Renal pelvis (tissue), 12 donors: ENCODE measurements at places on chromosomes 12 and 14.

GRCh38 chr14:100239211-100239839 lies 381 bp downstream of the YY1 start:
- DNase-seq = no peak

GRCh38 chr14:90839889-90840266 lies 23.6 kb upstream of the TTC7B start:
- DNase-seq = no peak

DNA sequence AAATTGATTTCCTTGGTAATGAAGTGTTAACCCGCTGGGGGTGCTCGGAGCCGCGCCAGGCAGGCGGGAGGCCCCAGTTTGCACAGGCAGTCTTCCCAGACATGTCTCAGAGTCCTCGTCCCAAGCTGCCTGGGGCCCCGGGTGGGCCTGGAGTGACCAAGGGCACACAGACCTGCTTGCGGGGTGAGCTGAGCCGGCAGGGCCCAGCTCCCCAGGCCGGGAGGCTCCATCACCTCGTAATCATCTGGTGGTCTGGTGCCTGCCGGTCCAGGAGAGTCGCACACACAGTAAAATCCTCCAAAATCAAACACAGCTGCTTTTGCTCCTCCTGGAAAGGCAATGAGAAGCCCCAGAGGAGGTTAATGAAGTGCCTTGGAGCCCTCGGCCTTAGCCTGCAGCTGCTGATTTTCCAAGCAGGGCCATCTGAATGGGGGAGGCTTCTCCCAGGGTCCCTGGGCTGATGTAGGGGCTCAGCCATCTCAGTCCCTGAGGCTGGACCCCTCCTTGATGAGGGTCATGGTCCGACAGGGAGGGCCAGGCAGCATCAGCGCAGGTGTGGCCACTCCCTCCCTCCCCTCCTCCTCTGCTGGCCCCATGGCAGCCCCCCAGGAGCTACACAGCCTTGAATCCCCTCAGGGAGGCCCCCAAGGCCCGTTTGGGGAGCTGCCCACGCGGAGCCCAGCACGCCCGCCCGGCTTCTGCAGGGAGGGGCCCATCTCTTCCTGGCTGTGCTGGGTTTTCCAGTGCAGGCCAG lies 39.4 kb upstream of the FBRSL1 start:
- DNase-seq = no peak

- DNase-seq = no peak
Measured at GRCh38 chr14:103100281-103101121, 6.0 kb downstream of the EXOC3L4 start.

GRCh38 chr14:64089920-64090319 lies 204.3 kb downstream of the ESR2 start:
- DNase-seq = no peak

- no peak for DNase-seq
Measured at GRCh38 chr12:69123919-69124638, 115.3 kb upstream of the CPSF6 start.

DNA sequence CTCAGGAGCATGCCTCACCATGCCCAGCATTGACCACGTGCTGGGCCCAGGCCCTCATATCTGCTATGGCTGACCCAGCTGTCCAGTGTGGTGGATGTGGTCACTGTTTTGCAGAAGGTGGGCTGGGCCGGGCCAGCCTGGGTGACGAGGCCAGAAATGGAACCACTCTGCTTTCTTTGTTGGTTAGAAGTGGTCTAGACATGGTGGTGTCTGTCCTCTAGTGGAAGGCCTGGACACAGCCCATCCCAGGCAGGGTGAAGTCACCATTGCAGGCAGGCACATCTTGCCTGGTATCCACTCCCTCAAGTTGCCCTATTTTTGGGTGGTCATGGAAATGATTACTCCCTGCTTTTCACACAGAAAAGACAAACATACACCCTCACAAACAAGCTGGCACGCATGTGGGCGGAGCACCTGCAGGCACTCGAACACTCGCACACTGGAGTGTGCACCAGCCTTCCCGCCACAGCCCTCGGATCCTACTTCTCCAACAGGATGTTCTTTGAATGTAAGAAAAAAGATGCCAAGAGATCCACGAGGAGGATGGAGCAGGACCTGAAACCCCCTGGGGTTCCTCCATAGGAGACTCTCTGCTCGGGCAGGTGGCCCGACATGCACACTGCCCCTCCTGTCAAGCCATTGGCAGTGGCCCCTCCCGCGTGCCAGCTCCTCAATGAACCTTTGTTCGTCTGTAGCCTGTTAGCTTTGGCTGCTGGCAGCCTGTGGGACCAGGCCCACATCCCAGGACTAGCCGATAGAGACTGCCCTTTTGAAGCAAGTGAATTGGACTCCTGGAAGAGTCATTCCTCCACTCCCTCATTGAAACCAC lies 38.4 kb downstream of the MLXIP start:
- DNase-seq = no peak

DNA sequence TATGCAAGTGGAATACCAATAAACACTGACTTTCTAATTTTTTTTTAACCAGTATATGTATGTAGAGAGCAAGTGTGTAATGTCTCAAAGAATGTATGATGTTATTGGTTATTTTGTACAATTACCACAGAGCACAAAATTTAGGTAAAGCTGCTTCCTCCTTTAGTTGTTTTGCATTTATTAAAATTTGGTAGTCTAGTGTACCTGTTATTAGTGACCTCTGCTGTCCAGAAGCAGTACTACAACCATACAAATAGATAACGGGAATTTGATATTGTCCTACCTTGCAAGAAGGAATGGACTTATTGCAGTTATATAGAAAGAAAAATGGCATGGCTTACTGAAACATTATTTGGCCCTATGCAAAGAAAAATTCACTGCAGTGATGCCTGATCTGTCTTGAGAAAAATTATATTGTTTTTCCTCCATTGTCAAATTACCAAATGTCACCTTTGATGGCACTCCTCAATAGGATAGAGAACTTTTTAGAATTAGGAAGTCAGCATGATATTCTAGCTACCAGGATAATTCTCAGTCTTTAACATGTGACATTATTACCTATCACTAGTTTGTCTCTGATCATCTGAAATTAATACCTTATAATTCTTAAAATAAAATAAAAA lies 153.9 kb upstream of the RMST start:
- DNase-seq = peak; percentile 52

- DNase-seq = no peak
Measured at GRCh38 chr12:32753605-32754004, 2.1 kb downstream of the YARS2 start.

- DNase-seq = no peak
Measured at GRCh38 chr12:15336768-15337553, 14.7 kb downstream of the PTPRO start.

DNA sequence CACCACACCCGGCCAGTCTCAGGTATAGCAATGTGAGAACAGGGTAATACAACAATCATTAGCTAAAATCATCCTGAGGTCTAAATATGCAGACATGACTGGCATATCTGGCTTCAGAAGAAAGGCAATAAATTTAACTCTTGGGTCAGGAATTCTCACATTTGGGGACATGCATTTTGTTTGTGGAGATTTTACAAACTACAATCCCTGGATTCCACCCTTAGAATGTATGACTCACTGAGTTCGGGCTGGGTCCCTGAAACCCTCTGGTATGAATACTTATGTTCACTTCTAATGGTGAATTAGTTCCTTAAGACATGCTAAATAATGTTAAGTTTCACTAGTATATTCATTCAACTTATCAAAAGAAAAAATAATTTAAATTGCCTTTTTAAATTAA lies 98.9 kb upstream of the HMGA2 start:
- no peak for DNase-seq

GRCh38 chr12:97164936-97165335 lies 257.9 kb downstream of the NEDD1 start:
- DNase-seq = no peak

- DNase-seq = no peak
Measured at GRCh38 chr12:109734219-109735000, 20.8 kb downstream of the FAM222A start.

DNA sequence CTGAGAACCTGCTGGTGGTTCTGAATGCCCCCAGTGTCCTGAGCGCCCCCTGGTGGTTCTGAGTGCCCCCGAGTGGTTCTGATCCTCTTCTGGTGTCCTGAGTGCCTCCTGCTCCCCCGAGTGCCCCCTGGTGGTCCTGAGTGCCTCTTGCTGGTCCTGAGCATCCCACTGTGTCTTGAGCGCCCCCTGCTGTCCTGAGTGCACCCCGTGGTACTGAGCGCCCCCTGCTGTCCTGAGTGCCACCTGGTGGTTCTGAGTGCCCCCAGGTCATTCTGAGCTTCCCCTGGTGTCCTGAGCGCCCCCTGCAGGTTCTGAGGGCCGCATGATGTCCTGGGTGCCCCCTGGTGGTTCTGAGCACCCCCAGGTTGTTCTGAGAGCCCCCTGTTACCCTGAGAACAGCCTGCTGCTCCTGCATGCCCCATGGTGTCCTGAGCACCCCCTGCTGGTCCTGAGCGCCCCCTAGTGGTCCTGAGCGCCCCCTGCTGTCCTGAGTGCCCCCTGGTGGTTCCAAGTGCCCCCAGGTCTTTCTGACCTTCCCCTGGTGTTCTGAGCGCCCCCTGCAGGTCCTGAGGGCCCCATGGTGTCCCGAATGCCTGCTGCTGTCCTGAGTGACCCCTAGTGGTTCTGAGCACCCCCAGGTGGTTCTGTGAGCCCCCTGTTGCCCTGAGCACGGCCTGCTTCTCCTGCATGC lies 1165.4 kb downstream of the TMEM121 start:
- no peak for DNase-seq

- DNase-seq = no peak
Measured at GRCh38 chr14:50784683-50785456, 46.1 kb downstream of the NIN start.

DNA sequence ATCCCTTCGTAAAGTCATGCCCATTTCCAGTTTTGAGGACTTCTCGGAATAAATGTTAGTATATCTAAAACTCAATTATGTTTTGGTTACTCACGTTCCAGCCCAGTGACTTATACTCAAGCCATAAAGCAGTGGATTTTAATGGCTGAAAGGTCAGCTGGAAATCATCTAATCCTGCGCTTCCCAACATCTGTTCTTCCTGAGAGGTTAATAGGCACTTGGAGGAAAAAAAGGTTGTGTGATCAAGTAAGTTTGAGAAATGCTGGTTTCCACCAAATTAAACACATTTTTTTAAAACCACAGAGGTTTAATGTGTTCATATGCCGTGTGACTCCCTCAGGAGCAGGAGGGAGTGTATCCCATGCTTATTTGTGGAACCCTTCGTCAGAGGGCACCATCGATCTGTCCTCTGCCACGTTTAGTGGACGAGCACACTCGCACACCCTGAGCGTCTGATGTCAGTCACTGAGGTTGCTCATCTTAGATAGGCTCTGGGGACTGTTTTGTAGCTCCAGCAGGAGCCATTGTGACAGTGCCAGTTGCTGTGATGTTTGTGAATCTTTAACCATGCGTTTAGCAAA lies 41.4 kb downstream of the FBXL14 start:
- no peak for DNase-seq

DNA sequence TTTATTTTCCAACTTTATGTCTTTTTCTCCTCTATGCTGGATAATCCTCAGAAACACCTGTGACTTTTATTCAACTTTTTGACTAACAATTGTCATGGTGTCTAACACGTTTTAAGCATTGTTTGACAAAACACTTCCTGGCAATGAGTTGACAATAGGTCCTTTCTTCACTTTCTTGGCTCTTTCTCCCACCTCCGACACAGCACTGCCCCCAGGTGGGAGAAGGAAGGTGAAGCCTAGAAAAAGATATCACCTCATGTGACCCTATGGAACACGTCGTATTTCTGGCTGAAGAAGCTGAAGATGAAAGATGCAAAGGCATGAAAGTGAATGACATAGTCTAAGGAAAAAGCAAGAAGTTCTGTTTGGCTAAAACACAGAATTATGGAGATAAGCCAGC lies 430.0 kb downstream of the ETNK1 start:
- DNase-seq = no peak

DNA sequence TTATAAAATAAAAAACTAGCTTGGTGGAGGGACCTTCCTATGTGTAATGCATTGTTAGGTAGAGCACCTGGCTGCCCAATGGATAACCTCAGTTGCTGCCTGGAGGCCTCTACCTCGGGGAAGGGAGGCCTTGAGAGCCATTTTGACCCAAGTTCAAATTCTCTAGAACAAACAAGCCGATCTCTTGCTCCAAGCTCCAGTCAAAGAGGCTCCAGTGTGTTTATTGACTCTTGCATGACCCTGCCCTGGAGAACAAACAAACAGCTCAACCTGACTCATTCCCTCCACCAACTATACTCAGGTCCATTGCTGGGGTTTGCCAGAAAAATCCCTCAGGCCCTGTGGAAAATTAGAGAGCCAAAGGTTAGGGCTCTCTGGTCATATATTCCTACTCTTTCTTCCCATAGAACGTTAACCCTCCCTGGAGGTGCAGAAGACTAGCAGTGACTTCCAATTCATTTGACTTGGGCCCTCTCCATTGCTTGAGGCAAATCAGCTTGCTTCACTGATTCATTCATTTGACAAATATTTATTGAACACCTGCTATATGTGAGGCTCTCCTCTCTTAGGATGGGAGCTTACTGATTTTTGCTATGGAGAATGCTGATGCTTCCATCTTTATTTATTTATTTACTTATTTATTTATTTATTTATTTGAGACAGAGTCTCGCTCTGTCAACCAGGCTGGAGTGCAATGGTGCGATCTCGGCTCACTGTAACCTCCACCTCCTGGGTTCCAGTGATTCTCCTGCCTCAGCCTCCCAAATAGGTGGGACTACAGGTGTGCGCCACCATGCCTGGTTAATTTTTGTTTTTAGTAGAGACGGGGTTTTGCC lies 73.7 kb upstream of the CISTR start:
- no peak for DNase-seq

- DNase-seq = no peak
Measured at GRCh38 chr12:131606218-131606901, 104.5 kb upstream of the SFSWAP start.

DNA sequence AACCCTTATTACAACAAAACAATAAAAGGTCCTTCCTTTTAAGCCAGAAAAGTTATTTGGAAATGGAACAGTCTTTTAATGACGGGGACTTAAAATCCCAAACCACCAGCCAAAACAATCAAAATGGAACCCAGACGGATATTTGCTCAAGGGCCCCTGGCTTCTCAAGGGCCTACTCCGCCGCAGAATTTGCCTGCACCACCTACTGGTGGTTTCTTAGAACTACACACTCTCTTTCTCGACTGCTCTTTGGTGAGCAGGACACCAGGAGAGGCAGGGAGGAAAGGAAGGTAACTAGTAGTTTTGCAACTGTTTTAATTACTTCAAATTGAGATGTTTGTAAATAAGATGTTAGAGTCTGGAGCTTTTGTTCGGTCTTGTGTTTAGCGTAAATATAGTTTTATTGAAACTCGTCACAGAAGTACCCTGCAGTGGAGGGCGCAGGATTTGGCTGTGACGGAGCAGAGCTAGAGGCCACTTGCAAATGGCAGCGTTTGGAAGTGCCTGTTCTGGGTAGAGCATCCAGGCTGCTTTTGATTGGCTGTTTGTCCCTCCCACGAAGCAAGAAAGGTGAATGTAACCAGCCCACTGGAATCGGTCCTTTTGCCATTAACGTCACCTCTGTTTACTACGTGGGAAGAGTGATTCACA lies 238.5 kb downstream of the CACNA1C start:
- DNase-seq = no peak
